ENCODE measurements at places on chromosomes 2 and 18. TPM values are rescaled to one million over a fixed set of nuclear protein-coding genes. Genes with fewer than 3 reads are reported as not detected.

RAB6C gene
- total RNA-seq = not detected

MAPRE2 gene
- 10.9 TPM for total RNA-seq

KCNG2 gene
- not detected for total RNA-seq

ZNF892 gene
- 3.1 TPM for total RNA-seq

ZAP70 gene
- total RNA-seq = not detected

FOXI3 gene
- not detected for total RNA-seq

NT5DC4 gene
- 6.1 TPM for total RNA-seq

GAL3ST2 gene
- 3.9 TPM for total RNA-seq

CD8B gene
- not detected for total RNA-seq

NCKAP5 gene
- not detected for total RNA-seq

FAM237A gene
- total RNA-seq = not detected

STON1 gene
- total RNA-seq = 1.7 TPM

WBP1 gene
- 68.0 TPM for total RNA-seq

STPG4 gene
- 6.5 TPM for total RNA-seq

PTPN18 gene
- total RNA-seq = 54.5 TPM

ALPP gene
- total RNA-seq = 47.5 TPM

STEAP3 gene
- 26.3 TPM for total RNA-seq

SATB2 gene
- 7.8 TPM for total RNA-seq

FBLN7 gene
- 0.70 TPM for total RNA-seq

MATN3 gene
- total RNA-seq = 1.9 TPM

TYW5 gene
- 6.4 TPM for total RNA-seq

MEP1B gene
- total RNA-seq = not detected

SKA1 gene
- total RNA-seq = 18.3 TPM

MYOM1 gene
- 1.3 TPM for total RNA-seq

CDH2 gene
- total RNA-seq = 8.5 TPM

MROH2A gene
- total RNA-seq = 2.9 TPM

IL36G gene
- not detected for total RNA-seq

BMP10 gene
- not detected for total RNA-seq

CFAP53 gene
- total RNA-seq = 1.9 TPM

ADAM23 gene
- total RNA-seq = 8.9 TPM

GPR45 gene
- not detected for total RNA-seq

CPS1 gene
- 27.5 TPM for total RNA-seq

RAB1A gene
- 165 TPM for total RNA-seq

TDRD15 gene
- 1.9 TPM for total RNA-seq

SERPINB11 gene
- total RNA-seq = not detected

SP110 gene
- total RNA-seq = 6.8 TPM

SLC25A52 gene
- total RNA-seq = not detected

CHST10 gene
- not detected for total RNA-seq

MC4R gene
- not detected for total RNA-seq

CHMP3 gene
- 120 TPM for total RNA-seq

HAAO gene
- 0.73 TPM for total RNA-seq

COLEC11 gene
- total RNA-seq = 2.4 TPM

PROKR1 gene
- total RNA-seq = not detected

PRSS56 gene
- total RNA-seq = not detected

SLC9A4 gene
- total RNA-seq = 0.85 TPM

RRM2 gene
- 90.4 TPM for total RNA-seq

PPP1R1C gene
- 27.5 TPM for total RNA-seq

RND3 gene
- 99.1 TPM for total RNA-seq

NAPG gene
- total RNA-seq = 31.0 TPM

LIPG gene
- total RNA-seq = 30.9 TPM

CDK15 gene
- total RNA-seq = not detected

UGT1A7 gene
- 20.3 TPM for total RNA-seq

C2orf66 gene
- not detected for total RNA-seq

GNLY gene
- not detected for total RNA-seq

CNRIP1 gene
- not detected for total RNA-seq

NEB gene
- not detected for total RNA-seq

PKP4 gene
- total RNA-seq = 59.1 TPM

Data from PC-9 (cell line).